ENCODE measurements at places on chromosomes 3 and 15.
A peak's percentile ranks its signal among the peaks of the same experiment; 100 is the strongest.

- no peak for DNase-seq
These were observed 283.1 kb upstream of the UBE2E2 start for GRCh38 chr3:22920006-22920405.

DNA sequence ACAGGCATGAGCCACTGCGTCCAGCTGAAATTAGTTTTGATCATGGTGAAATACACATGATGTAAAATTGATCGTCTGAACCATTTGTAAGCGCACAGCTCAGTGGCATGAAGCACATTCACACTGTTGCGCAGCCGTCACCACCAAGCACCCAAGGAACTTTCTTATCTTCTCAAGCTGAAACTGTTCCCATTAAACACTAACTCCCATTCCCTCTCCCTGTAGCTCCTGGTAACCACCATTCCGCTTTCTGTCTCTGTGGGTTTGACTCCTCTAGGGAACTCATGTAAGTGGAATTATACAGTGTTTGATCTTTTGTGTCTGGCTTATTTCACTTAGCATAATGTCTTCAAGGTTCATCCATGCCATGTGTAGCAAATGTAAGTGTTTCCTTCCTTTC is 62.3 kb downstream of the FBLN2 start:
- no peak for DNase-seq

DNA sequence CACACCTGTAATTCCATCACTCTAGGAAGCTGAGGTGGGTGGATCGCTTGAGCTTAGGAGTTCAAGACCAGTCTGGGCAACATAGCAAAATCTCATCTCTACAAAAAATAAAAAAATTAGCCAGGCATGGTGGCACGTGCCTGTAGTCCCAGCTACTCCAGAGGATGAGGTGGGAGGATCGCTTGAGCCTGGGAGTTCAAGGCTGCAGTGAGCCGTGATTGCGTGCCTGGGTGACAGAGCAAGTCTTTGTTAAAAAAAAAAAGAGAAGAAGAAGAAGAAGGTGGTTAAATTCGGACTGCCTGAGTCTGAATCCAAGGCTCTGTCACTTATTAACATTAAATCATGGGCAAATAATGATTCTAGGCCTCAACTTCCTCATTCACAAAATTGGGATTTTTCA is 51.0 kb downstream of the EOMES start:
- DNase-seq = no peak

GRCh38 chr3:15174953-15175352 is 31.1 kb upstream of the CAPN7 start:
- no peak for DNase-seq

DNA sequence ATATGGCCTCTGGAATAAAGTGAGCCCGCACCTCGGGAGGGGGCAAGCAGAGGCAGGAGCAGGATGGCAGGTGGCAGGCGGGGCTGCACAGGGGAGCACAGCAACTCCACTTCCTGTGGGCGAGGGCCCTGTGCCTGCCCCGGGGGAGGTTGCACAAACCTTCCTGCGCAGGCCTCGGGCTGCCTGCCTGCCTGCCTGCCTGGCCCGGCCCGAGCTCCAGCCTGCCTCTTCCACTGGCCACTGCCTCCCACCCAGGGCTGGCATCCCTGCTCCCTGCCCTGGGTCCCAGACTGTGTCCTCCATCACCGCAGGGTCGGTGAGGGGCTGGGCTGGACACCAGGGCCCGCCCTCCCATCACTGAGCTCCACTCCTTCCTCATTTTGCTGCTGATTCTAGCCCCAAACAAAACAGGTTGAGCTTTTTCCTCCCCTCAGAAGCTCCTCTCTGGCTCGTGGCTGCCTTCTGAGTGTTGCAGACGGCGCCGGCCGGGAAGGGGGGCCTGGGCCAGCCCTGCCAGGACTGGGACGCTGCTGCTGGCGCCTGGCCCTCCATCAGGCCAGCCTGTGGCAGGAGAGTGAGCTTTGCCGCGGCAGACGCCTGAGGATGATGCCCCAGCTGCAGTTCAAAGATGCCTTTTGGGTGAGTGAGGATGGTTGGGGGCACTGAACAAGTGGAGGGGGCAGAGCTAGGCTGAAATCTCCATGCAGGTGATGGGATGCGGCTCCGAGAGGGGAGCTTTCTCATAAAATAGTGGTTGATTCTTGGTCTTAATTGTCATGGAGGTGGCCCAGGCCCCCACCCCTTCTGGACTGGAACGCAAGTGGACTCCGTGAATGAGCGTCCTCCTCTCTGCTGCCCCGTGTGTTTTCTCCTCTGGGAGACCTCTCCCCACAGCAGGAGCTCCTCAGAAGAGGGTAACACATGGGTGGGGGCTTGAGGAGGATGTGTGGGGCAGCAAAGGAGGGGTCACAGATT is at the start of gene PSTPIP1:
Gene PSTPIP1 (plus strand): TSS at position 156 of the 975 bp plus-strand sequence. CDS start 448 bp downstream, at position 604.
- peak; percentile 57 for DNase-seq

- DNase-seq = no peak
These were observed 71.8 kb downstream of the KLF15 start for GRCh38 chr3:126285369-126285768.

- DNase-seq = no peak
These were observed 326.4 kb downstream of the GBE1 start for GRCh38 chr3:81435050-81435449.

GRCh38 chr15:63048776-63049665 is 6.5 kb downstream of the TPM1 start:
- DNase-seq = peak; percentile 35

- DNase-seq = no peak
These were observed 7.5 kb downstream of the PTX3 start for GRCh38 chr3:157443905-157444796.

DNA sequence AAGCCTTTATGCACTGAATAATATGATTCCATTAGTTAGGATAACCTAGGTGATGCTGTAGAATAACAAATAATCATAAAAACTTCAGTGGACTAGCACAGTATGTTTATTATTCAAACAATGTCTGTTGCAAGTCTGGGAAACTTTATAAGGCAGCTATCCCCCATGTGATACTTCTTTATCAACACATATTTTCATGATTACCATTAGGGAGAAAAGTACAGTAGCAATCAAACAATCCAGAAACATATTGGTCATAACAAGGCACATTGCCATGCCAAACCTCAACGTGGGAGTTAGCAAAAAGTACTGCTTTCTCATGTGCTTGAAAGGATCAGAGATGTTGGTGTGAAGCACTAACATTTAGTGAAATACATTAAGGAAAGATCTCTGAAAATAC is 35.5 kb downstream of the EOMES start:
- no peak for DNase-seq

DNA sequence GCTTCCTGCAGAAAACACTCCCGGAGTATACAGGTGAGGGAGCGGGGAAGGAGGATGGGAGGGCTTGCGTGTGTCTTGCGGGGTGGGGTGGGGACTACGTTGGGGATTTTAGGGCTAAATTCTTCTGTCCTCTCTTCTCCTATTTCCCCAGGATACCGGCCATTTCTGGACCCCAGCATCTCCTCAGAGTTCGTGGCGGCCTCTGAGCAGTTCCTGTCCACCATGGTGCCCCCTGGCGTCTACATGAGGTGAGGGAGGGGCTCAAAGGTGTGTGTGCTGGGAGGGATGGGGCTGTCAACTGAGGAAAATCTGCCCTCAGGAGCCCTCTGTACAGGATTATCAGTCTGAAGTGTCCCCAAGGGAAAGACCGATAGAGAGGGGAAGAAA is 6.6 kb downstream of the DUOX1 start:
- DNase-seq = no peak

GRCh38 chr3:131733086-131733841 is 230.5 kb upstream of the MRPL3 start:
- no peak for DNase-seq

DNA sequence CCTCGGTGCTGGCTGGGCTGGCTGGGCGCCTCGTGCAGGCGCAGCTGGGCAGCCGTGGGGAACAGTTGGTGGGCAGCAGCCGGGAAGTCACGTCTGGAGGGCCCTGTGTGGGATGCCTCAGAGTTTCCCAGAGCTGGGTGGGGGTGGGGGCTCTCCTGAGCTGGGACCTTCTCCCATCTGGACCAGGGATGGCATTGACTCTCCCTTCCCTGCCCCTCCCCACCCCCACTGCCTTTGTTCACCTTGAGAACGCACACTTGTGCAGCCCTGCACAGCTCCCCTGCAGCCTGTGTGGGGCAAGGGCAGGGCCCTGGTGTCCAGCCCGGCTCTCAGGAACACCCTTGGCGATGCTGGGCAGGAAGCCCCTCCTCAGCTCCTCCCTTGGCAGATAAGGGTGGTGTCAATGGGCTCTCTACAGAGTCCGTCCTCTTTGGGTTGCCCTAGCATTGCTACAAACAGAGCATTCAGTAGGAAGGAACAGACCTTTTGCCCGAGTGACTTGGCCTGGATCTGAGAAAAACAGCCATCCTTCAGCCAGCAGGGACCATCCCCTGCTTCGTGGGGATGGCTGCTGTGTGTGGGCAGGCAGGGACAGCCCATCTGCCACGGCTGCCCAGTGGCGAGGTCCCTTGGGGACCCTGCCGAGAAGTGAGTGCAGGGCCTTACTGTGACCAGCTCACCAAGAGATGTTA is 25.5 kb upstream of the KLF13 start:
- no peak for DNase-seq

- no peak for DNase-seq
These were observed 50.6 kb downstream of the TBL1XR1 start for GRCh38 chr3:177146646-177147045.

GRCh38 chr3:38600551-38600950 is 48.9 kb downstream of the SCN5A start:
- no peak for DNase-seq

DNA sequence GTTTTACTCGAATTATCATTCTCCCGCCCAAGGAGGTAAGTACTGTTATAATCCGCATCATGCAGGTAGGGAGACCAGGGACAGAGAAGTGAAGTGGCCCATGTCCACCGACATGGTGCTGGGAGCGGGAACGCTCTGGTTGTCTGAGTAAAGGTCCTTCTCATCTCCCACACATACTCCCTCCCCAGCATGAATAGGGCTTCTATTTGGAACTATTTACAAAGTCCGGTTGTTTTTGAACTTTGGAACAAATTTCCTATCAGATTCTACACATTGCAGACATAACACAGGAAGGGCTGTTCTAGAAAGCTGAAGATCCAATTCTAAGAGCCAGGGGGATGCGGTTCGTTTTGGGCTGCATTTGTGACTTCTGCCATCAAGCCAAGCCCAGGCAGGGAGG is 94.8 kb upstream of the TLE3 start:
- no peak for DNase-seq

- no peak for DNase-seq
These were observed 78.7 kb upstream of the TSC22D2 start for GRCh38 chr3:150329408-150329807.

GRCh38 chr3:129697229-129697969 is 90.9 kb upstream of the PLXND1 start:
- no peak for DNase-seq

- no peak for DNase-seq
These were observed 85.7 kb downstream of the SOX2 start for GRCh38 chr3:181797431-181797830.

GRCh38 chr3:156251424-156251823 is 131.0 kb downstream of the KCNAB1 start:
- no peak for DNase-seq

- peak; percentile 58 for DNase-seq
These were observed 144.4 kb downstream of the DNAJB8 start for GRCh38 chr3:128322030-128323022.

GRCh38 chr3:148839805-148840204 is 12.2 kb downstream of the CPB1 start:
- no peak for DNase-seq

GRCh38 chr3:133573629-133574194 is at the start of gene CDV3:
TSS of gene CDV3 (plus strand) at chr3:133573686. CDS start at chr3:133574045, 359 bp downstream.
- DNase-seq = no peak

GRCh38 chr3:56089739-56090138 is 378.5 kb downstream of the ERC2 start:
- no peak for DNase-seq

DNA sequence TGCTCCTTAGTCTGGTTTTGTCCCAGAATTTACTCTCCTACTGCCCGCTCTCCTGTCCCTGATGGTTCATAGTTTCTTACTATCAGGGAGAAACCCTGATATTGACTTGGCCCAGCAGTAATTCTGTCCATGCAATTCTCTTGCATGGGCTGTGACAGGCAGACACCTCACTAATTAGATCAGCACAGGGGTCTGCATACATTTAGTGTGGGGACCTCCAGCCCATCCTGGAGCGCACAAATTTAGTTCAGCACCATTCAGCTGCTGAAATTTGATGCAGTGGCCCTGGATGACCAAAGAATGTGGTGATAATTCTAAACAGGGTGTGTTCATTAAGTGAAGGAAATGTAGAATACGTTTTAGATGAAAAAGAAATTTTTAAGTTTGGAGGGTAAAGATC is 555.5 kb upstream of the TBL1XR1 start:
- no peak for DNase-seq

- DNase-seq = no peak
These were observed 41.3 kb downstream of the ETV5 start for GRCh38 chr3:186067360-186068242.

DNA sequence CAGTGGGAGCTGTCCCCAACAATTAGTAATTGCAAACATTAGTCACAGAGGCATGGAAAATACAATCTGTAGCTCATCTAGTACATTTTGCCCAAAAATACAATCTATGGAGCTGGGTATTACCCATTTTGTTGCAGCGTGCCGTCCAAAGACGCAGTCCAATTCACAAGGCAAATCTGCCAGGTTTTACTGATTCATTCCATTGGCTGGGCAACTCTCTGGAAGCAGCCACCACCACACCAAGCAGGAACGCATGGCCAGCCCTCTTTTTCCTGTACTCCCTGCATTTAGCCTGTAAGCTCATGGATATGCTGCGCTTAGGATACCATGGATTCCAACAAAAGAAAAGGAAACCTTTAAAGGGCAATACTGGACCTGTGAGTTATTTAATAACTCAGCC is 60.5 kb upstream of the ARRDC4 start:
- no peak for DNase-seq

DNA sequence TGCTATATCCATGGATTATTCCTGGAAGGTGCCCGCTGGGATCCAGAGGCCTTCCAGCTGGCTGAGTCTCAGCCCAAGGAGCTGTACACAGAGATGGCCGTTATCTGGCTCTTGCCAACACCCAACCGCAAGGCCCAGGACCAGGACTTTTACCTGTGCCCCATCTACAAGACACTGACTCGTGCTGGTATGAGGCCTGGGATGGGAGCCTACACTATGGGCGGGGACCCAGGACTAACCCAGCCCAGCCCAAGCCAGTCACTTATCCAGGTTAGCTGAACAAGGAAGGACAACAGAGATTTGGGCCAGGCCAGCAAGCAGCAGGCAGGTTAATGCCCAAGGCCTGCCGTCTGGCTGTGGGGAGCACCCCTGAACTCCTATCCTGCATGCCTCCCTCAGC is 45.3 kb downstream of the SEMA3G start:
- DNase-seq = no peak

- no peak for DNase-seq
These were observed 103.7 kb downstream of the CMSS1 start for GRCh38 chr3:99921377-99921695.

- DNase-seq = no peak
These were observed 78.0 kb downstream of the GMPS start for GRCh38 chr3:155948476-155948875.

GRCh38 chr3:147396712-147397046 is 9.7 kb downstream of the ZIC4 start:
- no peak for DNase-seq

GRCh38 chr15:52511084-52511483 is 17.6 kb downstream of the MYO5A start:
- DNase-seq = no peak

All from activated CD4-positive, alpha-beta T cell treated with anti-CD3 and anti-CD28 coated beads, Interleukin-2, amount 50 U/mL, for 4 hours (primary cell).